ENCODE measurements at places on chromosomes 11 and 22.

GRCh38 chr11:76049511-76049910 is 156.8 kb downstream of the WNT11 start:
- no peak for DNase-seq

DNA sequence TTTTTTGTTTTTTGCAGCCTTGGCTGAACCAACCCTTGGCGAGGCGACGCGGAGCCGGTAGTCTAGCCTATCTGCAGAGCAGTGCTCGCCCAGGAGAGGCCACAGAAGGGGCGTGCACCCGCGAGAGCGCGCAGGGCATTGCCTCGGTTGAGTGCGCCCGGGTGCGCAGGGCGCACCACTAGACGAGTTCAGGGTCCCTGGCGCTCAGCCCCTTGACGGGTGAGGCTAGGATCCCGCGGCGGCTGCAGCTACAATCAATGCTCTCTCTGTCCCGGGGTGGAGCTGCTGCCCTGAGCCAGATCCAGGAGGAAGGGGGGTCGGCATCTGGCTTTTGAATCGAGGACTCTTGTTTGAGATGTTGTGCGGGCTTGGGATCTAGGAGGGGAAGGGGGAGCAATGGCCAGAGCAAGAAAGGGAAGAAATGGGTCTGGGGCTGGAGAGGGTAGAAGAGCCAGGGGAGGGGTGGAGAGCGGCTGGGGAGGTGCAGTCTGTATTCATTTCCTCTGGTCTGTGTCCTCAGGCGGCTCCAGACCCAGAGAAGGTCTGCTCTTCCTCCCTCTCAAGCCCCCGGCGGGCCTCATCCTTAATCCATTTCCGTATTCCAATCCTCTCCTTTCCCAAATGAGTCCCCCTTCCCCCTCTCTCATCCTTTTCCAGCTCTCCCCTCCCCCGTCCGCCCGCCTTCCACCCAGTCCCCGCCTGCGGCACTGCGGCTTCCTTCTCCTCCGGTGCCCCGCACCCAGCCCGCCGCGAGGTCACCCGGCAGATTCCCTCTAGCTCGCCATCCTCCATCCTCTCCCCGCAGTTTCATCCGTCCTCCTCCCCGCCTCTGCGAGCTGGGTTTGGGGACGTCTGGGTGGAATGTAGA is 797 bp downstream of the THY1 start:
- DNase-seq, result no peak

DNA sequence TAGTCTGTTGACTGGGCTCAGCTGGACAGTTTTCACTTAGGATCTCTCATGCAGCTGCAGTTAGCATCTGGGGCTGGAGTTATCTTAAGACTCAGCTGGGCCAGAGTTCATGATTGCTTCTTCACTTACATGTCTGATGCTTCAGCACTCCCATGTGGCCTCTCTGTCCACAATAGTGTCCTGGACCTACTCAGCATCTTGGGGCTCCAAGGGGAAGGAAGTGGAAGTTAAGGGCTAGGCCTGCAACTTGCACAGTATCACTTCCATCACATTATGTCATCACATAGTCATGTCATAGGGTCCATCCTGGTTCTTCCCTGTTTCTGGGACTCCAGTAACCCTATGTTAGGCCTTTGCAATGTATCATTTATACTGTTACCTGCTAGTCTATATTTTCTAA is 115.9 kb downstream of the C11orf65 start:
- no peak for DNase-seq

GRCh38 chr22:25219211-25219689 is at the start of gene CRYBB2:
Gene CRYBB2 (plus strand): TSS chr22:25219639. CDS start chr22:25221430, 1,791 bp downstream.
- DNase-seq, result no peak

- DNase-seq, result no peak
Measured at GRCh38 chr11:39968071-39968470, 1491.4 kb downstream of the LRRC4C start.

DNA sequence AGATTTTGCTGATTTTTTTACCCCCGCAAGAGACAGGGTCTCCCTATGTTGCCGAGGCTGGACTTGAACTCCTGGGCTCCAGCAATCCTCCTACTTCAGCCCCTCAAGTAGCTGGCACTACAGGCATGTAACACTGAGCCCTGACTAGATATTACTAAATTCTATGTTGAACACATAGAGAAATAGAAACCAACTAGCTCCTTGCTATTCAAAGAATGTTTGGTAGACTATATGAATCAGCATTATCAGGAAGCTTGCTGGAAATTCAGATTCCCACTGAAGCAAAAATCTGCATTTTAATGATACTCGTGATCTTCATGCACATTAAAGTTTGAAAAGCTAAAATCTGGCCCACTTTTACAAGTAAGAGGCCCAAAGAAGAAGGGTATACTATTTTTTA is 11.9 kb downstream of the TMEM41B start:
- DNase-seq, result no peak

- no peak for DNase-seq
Measured at GRCh38 chr22:42365111-42365865, 66.9 kb downstream of the NFAM1 start.

- DNase-seq, result no peak
Measured at GRCh38 chr11:103110391-103110790, 1.2 kb downstream of the DYNC2H1 start.

DNA sequence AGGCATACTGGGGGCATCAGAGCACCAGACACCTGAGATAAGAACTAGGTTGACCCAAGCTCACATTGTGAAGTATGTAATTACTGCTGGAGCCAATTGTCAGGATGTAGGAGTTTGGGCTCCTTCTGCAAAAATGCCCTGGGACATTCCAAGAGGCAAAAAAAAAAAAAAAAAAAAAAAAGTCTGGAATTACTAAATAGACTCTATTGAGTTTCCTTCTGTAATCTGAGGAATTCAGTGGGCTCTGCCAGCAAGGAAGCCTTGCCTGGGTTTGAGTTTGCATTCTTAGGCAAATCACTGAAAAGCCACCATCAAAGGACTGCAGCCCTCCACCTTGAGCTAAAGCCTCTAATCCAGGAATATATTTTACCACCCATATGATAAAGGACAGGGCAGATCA is 8.0 kb upstream of the CAVIN3 start:
- no peak for DNase-seq

DNA sequence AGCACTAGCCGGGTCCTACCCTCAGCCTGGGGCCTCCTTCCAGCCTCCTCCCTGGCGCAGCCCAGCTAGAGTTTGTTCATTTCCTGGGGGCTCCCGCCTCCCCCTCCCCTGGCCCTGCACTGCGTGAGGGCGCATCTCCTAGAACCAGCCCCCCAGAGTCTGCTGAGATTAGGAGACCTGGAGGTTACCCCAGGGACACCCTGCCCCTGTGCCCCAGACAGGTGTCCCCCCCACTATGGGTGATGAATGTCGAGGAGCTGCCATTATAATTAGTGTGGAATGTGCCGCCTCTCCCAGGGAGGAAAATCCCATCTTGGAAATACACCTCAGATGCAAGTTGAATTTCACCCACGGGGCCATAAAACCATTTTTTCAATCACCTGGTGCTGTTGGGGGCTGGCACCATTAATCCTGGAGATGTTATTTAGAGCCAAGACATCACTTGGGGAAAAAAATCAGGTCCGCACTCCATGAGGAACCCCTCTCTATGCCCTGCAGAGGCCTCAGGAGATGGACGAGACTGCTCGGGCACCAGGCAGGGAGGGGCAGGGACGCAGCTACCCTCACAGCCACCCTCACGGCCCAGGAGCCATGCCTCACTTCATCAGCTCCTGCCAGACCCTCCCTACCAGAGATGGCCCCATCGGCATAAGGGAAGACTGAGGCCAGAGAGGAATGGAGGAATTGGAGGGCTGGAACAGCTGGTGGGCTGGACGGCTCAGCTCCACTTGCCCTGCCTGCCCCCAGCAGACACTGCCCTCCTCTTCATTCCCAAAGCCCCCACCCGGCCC is 197.5 kb downstream of the IGLL1 start:
- DNase-seq, result no peak

GRCh38 chr22:39994041-39994565 is 651 bp upstream of the FAM83F start:
- peak; percentile 44 for DNase-seq

DNA sequence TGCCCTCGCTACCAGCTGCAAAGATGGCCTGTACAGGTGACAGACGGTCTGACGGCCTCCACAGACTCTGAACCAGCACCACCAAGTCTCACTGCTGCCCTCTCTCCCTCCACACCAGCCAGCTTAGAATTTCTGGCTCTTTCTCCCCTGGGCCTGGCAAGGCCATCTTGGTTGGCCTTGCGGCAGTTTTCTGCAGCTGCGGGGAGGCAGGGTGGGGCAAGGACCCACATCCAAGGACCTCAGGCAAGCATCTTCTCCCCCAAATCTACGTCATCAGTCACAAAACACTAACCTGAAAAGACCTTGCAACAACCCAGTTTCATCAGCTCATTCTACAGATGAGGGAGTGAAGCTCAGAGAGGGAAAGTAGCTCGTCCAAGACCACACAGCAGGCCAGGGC is 11.7 kb upstream of the POLDIP3 start:
- no peak for DNase-seq

- DNase-seq, result no peak
Measured at GRCh38 chr11:13629779-13630178, 38.7 kb upstream of the FAR1 start.

GRCh38 chr11:115887727-115888126 is 383.5 kb upstream of the CADM1 start:
- DNase-seq, result no peak

DNA sequence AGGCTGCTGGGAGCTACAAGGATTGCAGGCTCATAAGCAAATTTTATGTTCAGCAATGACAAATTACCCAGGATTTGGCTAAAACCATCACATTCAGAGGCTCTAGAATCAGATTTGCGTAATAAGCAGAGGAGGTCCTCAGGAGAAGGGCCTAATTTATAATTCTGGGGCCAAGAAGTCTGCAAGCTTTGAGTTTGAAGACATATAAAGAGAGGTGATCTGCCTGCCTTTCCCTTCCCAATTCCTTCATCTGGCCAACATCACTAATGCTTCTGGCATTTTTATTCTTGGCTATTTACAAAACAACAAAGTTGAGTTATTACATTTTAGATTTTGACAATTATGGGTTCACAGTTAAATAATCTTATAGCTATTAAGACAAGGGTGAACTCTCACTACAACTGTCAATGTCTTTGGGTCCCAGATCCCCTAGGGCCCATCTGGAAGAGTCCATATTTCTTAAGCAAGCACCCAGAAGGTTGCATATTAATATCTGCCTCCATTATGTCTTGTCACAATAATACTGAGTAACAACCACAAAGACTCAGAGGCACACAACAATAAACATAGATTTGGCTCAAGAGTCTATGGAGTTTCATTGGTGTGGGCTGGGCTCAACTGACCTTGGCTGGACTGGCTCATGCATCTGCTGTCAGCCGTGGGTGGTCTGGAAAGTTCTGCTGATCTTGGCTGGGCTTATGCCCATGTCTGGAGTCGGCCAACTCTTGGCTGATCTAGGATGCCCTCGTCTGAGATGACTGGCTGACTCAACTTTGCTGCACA is 67.2 kb upstream of the CD82 start:
- no peak for DNase-seq

GRCh38 chr22:20978419-20978818 is 3.7 kb upstream of the LZTR1 start:
- no peak for DNase-seq

GRCh38 chr11:92607969-92608722 is 361.3 kb upstream of the MTNR1B start:
- no peak for DNase-seq

- no peak for DNase-seq
Measured at GRCh38 chr22:35681454-35682052, 33.3 kb downstream of the APOL6 start.

GRCh38 chr22:49973018-49973961 is 12.7 kb downstream of the PIM3 start:
- DNase-seq, result no peak

DNA sequence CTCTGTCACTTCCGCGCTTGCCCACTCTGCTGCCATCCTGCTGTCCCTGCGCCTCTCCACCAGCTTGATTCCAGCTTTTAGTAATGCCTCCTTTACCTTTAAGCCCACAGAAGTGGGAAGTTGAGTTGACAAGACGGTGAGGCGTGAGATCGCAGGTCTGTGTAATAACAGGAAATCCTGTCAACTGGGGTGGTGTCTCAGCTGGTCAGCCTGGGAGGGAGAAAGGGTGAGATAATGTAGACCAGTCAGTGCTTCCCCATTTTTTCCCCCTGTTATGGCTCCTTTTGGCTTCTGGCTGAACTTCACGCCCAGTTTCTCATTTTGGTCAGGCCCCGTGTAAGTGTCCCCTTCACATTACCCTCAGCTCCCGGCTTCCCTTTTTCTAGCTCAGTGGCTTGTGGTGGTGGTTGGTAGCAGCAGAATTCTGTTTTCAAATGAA is 98.9 kb downstream of the TRAF6 start:
- no peak for DNase-seq

- DNase-seq, result peak; percentile 97
Measured at GRCh38 chr11:65497141-65498041, 1.5 kb upstream of the MALAT1 start.

DNA sequence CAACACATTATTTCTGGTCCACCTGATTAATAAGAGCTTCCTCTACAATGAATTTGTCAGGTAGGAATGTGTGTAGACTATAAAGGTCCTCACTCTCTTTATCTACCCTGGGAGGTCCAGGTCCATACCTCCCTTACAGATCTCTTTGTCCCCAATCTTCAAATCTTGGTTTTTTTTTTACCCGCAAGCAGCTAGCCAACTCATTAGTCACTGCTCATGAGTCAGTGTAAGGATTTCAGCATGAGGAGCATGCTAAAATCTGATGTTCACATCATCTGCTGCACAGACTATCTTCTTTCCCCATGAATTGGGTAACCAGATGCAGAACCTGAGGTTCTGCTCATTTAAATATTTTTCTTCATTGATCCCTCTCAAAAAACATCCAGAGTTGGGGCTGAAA is 397.0 kb upstream of the ISX start:
- no peak for DNase-seq

DNA sequence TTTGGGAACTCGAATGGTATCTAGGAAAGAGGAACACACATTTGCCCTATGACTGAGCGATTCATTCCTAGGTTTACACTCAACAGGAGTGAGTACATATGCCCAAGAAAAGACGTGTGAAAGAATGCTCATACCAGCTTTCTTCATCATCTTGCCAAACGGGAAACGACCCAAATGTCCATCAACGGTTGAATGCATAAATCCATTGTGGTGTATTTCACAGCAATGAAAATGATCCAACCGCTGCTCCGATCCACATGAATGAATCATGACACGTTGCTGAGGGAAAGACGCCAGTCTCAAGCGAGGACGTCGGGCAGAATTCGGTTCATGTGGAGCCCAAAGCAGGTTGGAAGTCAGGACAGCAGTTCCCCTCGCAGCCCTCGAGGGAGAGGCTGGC is 71.5 kb downstream of the CYTH4 start:
- DNase-seq, result no peak

GRCh38 chr11:127073621-127074020 is 73.1 kb upstream of the KIRREL3 start:
- DNase-seq, result no peak

DNA sequence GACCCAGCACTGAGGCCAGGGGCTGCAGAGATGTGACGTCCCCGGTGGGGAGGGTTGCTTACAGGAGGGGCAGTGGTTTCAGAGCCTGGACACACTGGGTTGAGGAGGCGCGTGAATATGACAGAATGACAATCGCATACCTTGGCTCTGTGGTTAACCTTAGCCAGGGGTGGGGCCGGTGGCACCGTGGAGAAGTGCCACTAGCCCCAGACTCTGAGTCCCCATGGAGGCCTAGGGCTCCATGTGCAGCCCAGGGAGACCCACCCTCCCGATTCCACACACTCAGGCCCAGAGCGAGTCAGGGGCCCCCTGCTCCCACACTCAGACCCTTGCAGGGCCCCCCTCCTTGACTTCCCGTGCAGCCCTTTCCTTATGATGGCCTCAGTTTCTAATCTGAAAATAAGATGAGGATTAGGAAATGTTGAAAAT is 3.6 kb upstream of the ACR start:
- no peak for DNase-seq
